ENCODE measurements at places on chromosomes 12 and 14.
A peak's percentile ranks its signal among the peaks of the same experiment; 100 is the strongest.

DNA sequence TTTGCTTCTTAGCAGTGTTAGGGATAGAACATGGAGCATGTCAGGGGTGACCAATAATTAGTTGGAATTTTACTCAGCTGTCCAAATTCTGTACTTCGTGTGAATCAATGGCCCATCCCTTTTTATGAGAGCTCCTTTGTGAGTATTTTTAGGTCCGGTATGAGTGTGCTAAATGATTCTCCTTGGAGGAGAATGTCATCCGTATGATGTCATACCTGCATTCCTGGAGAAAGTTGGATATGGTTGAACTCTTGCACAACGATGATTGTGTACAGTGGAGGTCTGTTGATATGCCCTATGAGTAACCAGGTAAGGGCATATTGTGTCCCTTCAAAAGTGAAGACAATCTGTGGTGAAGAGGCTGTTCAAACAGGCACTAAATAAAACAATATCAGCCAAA lies 400.8 kb downstream of the GXYLT1 start:
- DNase-seq = no peak

DNA sequence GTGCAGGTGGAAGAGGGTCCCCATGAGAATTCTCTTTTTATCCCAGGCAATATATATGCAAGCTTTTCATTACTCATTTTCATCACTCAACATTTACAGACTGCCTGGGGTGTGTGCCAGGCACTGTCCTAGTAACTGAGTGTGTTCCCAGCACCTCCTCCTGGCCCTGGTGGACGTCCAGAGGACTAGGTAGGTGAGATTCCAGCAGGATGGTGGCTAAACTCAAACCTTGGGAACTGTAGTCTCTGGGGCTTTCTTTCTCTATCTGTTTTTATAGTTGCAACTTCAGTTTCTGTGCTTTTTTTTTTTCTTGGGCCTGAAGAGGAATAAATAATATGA lies 63.8 kb downstream of the SUSD6 start:
- no peak for DNase-seq

- no peak for DNase-seq
Measured at GRCh38 chr12:121176826-121177529, 33.0 kb upstream of the P2RX4 start.

GRCh38 chr12:94405413-94406116 lies 54.1 kb downstream of the CEP83 start:
- DNase-seq = no peak

- no peak for DNase-seq
Measured at GRCh38 chr12:75706786-75707605, 195.6 kb upstream of the KRR1 start.

DNA sequence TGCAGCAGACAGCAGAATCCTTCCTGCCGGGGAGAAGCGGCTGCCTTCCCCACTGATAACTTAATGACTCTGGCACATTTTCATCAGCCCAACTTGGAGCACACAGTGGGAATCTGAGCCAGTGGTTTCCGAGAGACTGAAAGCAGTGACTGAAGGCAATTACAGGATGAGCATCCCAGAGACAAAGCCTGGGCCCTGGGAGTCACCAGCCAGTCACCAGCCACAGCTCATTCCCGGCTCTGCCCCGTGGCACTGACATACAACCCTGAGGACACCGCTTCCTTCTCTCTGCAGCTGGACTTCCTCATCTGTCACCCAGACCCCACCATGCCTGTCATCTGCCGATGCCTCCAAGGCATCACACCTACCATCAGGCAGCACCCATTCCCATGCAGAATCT lies 192.3 kb downstream of the DPF3 start:
- DNase-seq = no peak

DNA sequence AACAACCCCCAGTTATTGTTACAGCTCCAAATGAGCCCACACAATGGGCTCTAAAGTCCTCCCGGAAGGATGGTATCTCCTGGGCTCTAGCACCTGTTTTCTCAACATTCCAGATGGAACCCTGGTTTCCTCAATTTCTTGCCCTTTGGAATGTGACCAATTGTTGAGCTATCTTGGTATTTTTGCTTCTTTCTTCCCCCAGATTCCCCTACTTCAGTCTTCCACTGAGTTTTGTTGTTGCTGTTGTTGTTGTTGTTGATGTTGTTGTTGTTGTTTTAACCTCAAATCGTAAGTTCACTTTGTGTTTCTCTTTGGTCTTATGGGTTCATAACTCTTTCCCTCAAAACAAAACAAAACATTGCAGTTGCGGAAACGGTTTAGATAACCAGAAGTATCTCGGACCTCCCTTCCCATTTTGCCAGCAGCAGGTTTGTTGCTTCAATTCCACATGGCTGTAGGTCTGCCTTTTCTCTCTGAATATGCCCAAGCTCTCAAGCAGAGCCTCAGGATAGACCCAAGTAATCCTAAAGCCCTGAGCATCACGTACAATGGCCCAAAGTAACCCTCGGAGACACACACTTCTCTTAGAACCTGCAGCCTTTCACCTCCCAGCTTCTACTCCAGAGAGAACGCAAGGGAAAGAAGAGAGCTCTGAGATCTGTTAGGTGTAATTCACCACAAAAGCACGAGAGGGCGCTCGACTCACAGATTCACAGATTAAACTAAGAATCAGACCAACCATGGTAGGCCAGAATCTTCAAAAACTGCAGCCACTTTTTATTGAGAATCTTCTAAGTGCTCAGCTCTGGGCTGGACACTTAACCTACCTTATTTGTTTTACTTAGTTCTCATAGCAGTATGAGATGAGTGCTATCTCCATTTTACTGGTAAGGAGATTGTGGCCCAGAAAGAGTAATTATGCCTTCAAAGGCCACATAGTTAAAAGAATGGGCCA lies 1.0 kb upstream of the DDX23 start:
- peak; percentile 81 for DNase-seq

DNA sequence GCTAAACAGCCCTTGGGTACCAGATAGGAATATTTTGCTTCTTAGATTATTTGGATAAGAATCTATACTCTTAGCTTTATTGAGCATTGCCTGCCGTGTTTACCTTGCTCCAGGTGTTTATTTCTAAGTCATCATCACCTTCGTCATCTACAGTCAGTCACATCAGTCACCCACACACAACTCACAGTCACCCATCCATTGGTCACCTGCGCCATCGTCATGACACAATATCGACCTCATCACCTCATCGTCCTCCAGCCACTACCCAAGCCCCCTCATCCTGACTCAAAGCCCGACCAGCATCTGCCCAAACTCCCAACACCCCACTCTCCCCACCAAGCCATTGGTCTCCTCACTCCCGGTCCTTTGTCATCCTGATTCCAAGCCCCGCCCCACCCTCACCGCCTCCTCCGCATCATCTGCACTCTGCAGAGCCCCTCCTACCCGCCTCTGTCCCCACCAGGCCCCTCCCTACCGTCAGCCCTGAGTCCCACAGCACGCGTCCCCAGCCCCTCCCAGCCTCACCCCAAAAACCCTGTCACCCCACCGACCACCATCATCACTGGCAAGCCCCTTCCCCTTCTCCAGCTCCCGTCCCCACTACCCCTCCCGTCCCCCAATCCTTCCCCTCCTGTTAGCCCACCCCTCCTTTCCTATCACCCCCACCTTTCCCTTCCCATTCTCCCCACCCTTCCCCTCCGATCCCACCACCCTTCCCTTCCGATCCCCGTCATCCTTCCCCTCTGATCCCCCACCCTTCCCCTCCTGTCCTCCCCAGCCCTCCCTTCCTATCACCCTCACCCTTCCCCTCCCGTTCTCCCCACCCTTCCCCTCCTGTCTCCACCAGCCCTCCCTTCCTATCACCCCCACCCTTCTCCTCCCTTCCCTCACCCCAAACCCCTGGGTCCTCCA lies 9.8 kb downstream of the DLK1 start:
- DNase-seq = no peak

GRCh38 chr14:62616668-62617067 lies 428.6 kb downstream of the KCNH5 start:
- DNase-seq = no peak

DNA sequence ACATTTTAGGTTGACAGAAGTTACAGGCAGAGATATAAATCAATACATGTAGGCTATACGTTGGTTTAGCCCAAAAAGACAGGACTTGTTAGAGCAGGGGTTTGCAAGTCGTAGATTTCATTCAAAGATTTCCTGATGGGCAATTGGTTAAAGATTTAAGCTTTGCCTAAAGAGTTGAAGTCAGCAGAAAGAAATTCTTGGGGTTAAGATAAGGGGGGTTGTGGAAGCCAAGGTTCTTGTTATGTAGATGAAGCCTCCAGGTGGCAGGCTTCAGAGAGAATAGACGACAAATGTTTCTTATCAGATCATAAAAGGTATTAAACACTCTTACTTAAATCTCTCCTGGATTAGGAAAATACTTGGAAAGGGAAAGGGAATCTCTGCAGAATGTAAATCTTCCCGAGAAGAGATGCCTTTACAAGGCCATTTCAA lies 510.8 kb downstream of the TMTC2 start:
- no peak for DNase-seq

GRCh38 chr12:30914986-30915591 lies 11.5 kb upstream of the TSPAN11 start:
- DNase-seq = no peak
